ENCODE measurements at places on chromosomes 2 and 18.

GRCh38 chr18:31116853-31117595, 14.8 kb upstream of the DSC2 start:
- no peak for DNase-seq

- no peak for DNase-seq
These were observed 38.3 kb downstream of the MRPL33 start for GRCh38 chr2:27809761-27810241.

DNA sequence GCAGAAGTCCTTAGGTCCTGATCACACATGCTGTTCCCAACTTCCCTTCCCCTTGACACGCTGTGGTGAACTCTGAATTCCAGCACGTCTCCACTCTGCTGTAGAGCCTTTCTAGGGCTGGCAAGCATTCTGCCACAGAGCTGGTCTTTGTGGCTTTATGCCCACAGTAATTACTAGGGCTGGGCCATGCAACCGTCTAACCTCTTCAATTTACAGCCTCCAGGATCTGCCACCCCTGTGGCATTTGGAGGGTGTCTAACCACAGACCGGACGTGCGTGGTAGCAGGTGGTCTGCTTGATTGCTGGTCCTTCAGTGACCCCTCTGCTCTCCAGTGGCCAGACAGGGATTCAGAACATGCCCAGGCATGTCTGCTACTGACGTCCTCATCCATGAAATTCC, 43.1 kb upstream of the TGFA start:
- peak; percentile 15 for DNase-seq

DNA sequence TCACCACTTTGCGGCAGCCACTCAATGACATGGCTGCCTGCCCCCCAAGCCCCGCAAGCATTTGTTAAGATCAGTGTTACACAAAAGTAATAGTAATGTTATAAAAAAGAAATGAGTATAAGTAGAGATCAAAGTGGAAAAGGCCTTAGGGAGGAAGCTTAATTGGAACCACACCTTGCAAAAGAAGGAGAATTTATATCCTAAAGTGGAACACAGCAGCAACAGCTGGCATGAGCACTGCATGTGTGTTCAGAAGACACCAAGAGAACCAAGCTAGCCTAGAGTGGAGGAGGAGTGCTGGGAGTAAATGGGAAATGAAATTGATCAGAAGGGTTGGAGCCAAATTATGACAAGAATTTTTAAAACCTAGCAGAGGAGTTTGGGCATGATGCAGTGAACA, 73.1 kb upstream of the STK17B start:
- no peak for DNase-seq

DNA sequence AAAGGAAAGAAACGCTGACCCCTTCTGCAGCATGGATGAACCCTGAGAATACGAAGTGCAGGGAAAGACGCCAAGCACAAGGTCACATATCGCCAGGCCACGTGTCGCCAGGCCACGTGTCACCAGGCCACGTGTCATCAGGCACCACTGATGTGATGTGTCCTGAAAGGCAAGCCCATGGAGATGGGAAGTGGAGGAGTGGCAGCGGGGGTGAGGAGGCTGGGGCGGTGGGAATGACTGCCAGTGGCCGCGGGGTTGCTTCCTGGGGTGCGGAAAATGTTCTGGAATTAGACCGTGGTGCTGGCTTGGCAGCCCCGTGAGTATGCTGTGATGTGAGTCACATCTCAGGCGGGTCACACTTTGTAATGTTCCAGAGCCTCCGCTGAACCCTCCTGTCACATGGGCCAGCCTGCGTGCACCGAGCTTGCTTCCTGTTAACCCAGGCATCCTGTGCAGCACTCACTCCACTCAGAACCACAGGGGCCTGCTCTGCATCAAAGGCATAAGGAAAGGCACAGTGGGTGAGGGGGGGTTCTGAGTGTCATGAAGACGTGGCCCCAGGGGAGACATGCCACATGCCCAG, 39.0 kb downstream of the SLC66A2 start:
- DNase-seq: no peak

- DNase-seq: peak; percentile 15
These were observed 386.9 kb downstream of the FIGN start for GRCh38 chr2:163348857-163349380.

- no peak for DNase-seq
These were observed 70.3 kb downstream of the ARL4C start for GRCh38 chr2:234426616-234427015.

GRCh38 chr18:53567929-53568574, 656.4 kb downstream of the MBD2 start:
- DNase-seq: no peak
